NCI-H446 treated with DMSO at 0.1 percent for 48 hours (cell line): ENCODE measurements at places on chromosomes 5 and 9.

GRCh38 chr5:76692274-76692540 lies 23.7 kb upstream of the F2R start:
- DNase-seq: no peak

DNA sequence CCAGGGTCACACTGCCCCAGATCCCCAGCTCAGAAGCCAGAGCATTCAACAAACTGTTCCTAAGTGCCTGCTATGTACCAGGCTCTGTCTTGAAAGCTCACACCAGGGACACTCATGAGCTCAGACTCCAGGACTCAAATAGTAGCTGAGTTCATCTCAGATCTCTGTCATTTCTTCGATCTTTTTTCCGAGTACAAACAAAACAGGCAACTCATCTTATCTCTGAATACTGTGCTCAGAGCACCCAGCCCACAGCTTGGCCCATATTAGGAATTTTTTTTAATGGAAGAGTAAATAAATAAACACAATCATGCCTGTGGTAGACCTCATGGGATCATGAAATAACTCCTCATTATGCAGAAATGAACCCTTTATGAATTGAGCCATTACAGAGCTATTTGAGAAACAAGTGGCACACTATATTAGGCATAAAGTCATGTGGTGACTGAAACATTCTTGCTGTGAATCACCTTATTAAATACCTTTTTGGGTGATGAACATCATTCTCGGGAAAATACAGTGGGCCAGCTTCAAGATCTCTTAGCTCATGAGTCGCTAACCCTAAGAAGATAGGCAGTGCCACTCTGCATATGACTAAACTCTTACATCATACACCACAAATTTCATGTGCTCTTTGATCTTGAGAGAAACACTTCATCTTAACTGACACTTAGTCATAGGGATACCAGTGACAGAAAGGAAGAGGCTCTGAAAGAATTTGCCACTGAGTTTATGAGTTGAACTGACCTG lies 9.9 kb downstream of the SH3RF2 start:
- no peak for DNase-seq

GRCh38 chr9:121800376-121800775 lies 148.9 kb downstream of the DAB2IP start:
- no peak for DNase-seq

DNA sequence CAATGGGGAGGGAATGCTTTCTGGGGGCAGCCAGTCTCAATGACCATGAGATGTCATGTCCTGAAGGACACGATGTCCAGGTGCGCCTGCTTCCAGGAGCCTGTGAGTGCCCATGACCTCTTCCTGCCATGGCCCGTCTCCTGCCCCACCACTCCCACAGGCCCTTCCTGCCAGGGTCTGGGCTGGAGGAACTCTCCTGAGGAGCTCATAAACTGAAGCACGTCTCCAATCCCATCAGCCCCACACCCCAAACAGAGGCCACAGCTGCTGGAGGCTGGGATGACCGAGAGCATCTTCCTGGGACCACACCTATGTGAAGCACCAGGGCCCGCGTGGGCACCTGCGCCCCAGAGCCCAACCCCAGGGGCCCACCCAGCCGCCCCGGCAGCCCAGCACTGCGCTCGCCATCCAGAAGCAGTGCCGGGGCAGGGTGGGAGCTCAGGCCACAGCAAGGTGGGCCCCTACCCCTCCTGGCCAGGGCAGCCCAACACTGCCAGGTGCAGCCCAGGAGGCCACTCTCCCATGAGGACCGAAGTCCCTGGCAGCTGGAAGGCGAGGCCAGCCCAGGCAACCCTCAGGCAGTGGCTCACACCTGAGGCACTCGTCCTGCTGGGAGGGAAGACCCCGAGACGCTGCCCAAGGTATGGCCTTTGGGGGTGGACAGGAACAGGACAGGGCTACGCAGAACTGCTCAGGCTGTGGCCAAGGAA lies 53.9 kb upstream of the UBAC1 start:
- no peak for DNase-seq

DNA sequence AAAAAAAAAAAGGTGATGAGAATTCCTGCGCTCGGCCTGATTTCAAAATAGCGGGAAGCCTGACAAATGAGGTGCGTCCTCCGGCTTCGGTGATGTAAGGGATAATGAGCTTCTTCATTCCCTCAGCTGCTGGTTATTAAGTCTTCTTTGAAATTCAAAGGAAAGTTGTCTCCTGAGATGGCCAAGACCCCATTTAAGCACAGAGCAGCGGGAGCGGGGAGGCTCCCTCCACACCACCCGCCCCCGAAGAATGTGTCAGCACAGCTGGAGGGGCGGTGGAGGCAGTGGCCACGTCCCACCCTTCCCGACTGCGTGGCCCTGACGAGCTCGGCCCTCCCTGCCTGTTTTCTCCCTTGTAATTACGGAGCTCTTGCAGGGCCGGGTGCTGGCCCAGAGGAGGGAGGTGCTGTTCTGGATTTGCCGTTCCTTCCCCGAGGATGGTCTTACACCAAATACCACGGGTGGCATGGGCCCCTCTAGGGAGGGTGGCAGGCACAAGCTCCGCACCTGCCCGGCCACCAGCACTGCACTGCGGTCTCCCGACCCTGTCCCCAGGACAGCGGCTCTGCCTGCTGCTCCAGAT lies 31.0 kb downstream of the SLC9A3 start:
- no peak for DNase-seq

DNA sequence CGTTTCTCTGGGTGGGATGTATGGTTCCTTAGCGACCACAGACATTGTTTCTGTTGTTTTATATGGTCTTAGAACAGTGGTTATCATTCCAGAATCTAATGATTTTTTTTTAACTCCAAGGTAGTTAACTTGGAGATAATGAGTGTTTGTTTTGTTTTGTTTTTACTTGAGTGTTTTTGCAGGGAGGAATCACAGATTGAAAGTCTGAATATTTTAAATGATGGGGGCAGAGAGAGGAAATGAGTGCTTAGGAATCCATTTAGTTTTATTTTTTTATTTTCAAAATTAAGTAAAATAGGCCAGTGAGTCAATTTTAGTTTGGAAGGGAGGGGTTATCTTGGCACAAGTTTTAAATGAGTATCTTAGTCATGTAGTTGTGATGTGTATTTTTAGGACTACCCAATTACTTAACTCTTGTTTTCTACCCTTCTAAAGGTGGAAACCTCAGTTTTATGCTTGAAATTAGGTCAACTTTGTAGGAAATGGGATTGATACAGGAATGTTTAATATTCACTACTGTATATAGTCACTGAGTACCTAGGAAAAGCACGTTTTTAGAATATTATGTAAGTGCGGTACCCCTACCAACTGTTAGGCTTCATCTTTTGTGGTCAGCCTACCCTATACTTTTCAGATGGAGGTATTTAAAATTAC lies 2.0 kb downstream of the UBE2R2 start:
- DNase-seq: no peak

GRCh38 chr9:80503671-80504281 lies 932.0 kb downstream of the TLE4 start:
- DNase-seq: peak; percentile 92

- peak; percentile 53 for DNase-seq
These were observed 212.9 kb downstream of the PBX3 start for GRCh38 chr9:125959951-125960619.

- DNase-seq: no peak
These were observed 2.4 kb downstream of the EGR1 start for GRCh38 chr5:138467711-138468132.

DNA sequence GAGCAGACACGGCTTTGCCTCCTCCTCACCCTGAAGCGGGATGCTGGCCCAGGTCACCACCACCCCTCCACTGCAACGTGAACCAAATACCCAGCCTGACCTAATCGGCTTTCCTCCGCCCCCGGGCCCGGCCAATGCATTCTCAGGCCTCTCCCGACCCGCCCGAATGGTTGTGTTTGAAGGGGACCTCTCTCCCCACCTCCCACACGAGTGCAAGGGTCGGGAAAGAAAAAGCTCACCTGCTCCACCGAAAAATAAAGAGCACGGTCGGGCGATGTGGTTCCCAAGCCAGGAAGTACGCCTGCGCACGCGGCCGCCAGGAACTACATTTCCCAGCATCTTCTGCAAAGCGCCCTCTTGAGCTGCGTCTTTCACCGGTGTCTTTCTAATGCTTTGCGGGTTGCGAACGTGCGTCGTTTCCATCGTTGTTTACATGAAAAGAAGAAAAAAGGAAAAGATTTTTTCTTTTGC lies at the start of gene ZNF883:
Gene ZNF883 (minus strand): TSS at position 282 of the 471 bp plus-strand sequence.
- no peak for DNase-seq

GRCh38 chr5:96595300-96596090 lies 66.7 kb upstream of the CAST start:
- DNase-seq: no peak

- no peak for DNase-seq
These were observed 470.6 kb downstream of the PRDM9 start for GRCh38 chr5:23977997-23978396.

DNA sequence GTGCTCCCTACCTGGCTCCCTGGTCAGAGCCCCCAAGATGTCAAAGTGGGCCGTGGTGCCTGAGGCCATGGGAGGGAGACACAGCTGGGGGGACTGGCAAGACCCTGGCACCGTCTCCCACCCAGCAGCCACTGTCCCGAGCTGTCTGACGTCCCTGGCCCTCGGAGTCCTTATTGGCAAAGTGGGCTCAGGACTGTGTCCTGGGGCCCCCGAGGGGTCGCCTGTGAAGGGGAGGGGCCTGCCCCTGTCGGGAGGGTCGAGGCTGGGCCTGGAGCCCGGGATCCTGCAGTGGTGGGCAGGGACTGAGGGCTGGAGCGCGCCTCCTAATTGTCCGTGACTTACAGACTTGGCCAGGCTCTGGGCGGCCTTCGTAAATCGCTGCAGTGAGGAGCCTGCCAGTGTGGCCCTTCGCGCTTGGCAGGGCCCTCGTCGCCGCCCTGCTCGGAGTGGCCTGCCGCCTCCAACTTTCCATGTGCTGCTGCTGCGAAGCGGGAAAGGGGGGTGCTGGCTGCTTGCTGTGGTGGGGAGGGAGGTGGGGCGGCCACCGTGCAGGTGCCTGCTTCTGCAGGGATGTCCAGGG lies 13.7 kb downstream of the MYMK start:
- DNase-seq: no peak

DNA sequence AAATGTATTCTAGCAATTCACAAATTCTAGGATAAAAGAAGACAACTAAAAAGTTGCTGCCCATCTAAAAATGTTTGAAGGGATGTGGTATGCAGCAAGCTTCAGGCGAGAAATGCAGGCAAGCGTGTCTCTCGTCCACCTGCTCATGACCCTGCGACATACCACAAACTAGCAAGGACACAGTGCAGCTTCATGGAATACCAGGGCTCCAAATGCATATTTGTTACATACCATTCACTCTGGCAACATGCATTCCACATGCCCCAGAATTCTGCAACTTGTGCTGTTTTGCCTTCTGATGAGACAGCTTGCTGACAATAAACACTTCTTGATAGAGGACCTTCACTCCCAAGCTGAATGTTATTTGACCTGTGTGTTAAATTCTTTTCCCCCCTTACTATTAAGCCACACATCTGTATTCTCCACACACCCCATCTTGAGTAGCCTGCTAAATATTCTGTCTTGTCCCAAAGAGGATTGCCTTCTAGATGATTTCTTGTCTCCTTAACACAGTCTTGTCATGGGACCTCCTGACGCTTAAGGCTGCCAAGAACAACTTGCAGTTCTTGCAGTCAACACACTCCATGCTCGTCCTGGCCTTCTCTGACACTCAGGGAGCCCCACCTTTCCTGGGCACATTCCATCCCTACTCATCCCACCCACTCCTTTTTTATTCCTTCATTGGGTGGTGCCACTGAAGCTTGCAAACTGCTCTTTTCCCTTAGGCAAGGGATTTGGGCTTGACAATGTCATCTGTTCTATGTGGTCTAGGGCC lies 340.5 kb downstream of the PIK3R1 start:
- DNase-seq: no peak

GRCh38 chr5:103469288-103470040 lies 93.1 kb downstream of the NUDT12 start:
- DNase-seq: no peak

- no peak for DNase-seq
These were observed 125.7 kb upstream of the OTULINL start for GRCh38 chr5:14455814-14456321.
